ENCODE measurements at places on chromosomes 4 and X.

DNA sequence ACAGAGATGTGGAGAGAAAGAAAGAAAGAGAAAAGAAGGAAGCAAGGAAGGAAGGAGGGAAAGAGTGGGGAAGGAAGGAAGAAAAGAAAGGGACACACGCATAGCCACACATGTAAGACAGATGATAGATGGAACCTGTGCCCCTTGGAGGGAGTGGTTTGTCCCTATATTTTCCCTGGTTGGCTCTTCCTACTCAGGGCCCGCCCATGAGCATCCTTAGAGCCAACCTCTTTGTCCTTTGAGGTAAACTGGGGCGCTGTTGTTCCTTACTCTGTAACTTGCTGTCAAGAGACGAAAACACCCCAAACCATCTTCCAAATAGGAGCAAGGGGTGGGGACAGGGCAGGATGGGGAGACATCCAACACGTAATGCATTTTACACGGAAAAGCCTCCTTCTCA is 220.9 kb downstream of the MAML3 start:
- DNase-seq: no peak

GRCh38 chrX:67328476-67328875 is 215.3 kb upstream of the AR start:
- DNase-seq: no peak

GRCh38 chr4:123120473-123120872 is 198.1 kb upstream of the NUDT6 start:
- DNase-seq: no peak

DNA sequence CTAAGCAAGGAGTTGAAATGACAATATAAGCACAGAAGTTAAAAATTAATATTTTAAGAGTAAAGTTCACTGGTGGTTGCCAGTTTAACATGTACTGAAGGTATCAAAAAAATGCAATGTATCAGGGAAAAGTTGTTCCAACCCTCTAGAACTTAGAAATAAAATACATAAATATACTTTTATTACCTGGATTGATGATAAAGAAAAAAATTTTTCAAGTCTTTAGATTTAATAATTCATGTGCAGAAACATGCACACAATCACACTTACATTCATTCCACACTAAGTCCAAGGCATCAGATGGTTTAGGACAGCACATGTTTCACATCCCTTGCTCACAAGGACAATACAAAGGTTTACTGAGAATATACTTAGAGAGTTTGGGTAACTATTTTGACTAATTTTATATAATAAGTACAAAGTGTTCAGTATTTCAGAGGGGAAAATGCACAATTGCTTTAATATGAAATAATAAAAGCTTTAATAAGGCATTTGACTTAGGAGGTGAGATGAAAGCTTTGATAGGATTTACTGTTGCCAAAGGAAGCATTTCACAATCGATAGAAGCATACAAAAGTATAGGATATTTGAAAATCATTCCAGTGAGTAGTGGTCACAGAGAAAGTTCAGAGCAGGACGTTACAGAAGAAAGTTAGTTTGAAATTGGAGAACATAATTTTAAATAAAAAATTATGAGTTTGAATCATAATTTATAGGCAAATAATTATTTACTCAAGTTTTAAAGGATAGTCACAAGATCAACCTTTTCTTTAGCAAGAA is 392 bp upstream of the UGT2A3 start:
- DNase-seq: no peak

DNA sequence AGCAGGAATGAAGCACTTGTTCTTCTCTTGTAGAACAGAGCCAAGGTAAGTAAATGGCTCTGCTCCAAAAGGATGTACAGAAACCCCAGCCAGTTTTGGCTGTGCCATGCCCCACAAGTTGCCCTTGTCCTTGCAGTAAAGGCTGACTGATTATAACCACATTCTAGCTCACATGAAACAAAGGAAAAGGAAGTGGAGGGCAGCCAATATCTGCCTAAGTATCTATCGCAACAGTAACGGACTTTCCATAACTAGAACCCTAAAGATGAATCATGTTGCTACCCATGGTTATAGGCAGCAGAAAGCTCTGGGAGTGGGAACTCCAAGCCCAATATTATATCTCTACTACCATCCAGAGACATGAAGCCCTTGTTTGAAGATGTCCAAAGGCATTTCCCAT is 95.7 kb downstream of the COMMD8 start:
- no peak for DNase-seq
